Stimulated activated CD8-positive, alpha-beta memory T cell treated with anti-CD3 and anti-CD28 coated beads, Interleukin-7, amount 100 ng/mL, for 48 hours (primary cell): ENCODE measurements at places on chromosomes 5 and 9.

GRCh38 chr5:134151723-134152122 is 25.0 kb downstream of the SKP1 start:
- no peak for DNase-seq

DNA sequence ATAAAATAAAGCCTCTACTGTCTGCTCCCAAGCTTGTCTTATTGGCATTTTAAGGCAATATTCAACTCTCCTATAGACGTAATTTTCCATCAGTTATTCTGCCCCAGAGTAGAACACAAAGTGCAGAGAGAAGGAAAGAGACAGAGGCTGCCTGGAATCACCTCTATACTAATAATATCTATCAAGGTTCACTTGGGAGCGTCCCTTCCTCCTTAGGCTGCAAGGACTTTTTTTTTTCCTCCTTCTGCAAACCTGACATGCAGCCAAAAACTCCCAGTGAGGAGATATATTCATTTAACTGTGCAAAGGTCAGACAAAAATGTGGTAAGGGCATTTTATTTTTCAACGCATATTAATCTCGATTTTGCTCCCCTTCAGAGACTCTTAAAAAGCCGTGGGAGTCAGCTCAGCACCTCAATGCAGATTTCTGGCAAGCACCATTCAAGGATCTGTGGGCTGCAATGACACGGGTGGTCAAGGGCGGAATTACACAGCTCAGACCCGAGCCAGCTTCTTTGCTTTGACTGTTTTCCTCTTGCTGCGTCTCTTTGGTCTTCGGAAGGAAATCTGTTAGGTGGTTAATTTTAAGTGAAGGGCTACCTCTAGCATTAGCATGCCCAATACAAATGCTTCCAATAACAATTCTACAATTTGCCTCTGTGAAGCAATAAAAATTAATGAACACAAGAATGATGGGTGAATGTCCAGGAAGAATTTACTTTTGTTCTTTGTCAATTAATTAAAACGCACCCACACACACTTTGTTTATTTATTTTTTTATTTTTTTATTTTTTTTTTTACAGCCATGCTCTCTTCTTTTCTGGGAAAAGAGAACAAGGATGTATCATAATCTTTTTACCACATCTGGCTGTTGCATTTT is 587.7 kb upstream of the GRAMD2B start:
- DNase-seq = no peak

GRCh38 chr5:150166650-150167511 is at the start of gene CDX1:
CDX1 (plus strand) TSS chr5:150166778; CDS start chr5:150166877, 99 bp downstream.
- DNase-seq = no peak

GRCh38 chr5:75234251-75234650 is 2.4 kb downstream of the ANKRD31 start:
- no peak for DNase-seq

DNA sequence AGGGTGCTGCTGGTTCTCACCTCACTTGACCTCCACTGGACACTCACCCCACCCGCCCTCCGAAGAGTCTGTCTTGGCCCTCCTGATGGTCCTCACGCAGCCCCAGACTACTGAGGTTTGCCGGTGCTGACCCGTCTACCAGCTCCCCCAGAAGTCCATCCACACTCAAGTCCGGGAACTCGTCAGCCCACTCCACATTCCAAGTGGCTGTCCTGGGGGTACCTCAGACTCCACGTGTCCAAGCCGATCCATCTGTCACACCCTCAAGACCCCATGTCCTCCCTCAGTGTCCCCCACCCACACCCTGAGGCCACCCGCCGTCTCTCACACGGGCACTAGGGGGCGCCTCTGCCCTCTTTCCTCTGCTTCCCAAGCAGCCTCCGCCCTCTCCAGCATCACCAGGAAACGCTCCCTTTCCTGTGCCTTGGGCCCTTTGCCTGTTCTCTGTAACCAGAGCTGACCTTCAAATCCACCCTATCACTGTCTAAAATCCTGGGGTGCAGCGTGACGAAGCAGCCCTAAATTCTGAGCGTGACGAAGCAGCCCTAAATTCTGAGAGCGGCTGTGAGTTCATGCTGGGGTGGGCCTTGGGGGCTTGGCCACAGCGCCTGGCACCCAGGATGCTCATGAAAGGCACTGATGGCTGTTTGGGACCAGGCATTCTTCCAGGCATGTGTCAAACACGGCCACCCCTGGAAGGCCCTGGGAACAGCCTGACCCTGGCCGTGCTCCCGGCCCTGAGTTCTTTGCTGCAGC is 95.7 kb downstream of the KCNT1 start:
- peak; percentile 16 for DNase-seq

GRCh38 chr5:98299435-98299834 is 474.0 kb upstream of the RGMB start:
- no peak for DNase-seq

GRCh38 chr5:152551061-152551460 is 146.0 kb upstream of the NMUR2 start:
- no peak for DNase-seq

- DNase-seq = peak; percentile 57
These were observed 21.7 kb upstream of the FAT2 start for GRCh38 chr5:151612689-151613427.

GRCh38 chr5:116581910-116582309 is 7.3 kb upstream of the SEMA6A start:
- DNase-seq = no peak

DNA sequence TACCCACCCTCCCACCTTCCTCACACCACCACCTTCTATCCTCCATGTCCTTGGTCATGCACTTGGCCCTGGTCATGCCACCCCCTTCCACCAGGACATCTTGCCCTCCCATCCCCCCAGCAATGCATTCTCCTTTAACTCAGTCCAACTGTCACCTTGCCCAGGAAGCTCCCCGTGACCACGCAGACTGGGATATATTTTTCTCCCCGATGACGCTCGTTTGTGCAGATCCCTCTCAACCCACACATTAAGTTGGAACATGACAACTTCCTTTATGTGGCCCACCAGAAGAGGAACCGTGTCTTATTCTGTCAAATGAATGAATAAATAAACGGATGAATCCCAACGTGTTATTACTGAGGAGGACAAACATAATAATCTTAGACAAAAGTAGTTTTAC is 82.8 kb upstream of the TAS2R1 start:
- DNase-seq = no peak

DNA sequence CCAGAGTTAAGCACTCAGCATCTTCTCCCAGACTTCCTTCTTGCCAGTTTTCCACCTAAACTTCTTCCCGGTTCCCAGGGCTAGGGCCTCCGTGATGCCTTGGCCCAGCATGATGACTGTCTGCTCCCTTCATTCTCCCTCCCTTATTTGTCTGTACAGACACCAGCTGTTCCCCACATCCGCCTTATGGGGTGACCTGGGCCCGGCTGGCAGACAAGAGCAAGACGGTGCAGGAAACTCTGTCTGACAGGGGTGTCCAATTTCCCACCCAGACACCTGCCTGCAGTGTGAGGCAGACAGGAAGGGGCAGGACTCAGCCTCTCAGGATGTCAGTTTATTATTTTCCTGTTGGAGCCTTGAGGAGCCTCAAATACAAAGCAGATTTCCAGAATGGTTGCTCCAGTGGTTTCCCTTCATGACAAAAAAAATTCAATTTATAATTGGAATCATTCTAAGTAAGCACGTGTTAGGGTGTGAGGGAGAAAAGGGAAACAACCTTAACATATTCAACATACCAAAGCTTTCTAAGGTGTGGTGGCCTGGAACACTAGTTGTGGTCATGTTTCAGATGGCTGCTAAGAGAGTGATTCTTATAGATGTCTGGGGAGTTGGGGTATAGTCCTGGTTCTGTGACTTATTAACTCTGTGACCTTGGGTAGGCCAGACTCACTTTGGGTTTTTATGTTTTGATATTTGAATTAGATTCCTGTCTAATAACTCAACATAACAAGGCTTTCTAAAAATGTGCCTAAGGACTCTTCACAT is 234.5 kb downstream of the PAPPA start:
- no peak for DNase-seq

GRCh38 chr5:51376509-51376908 is 6.7 kb upstream of the ISL1 start:
- DNase-seq = no peak

- no peak for DNase-seq
These were observed 129.0 kb downstream of the APBA1 start for GRCh38 chr9:69542942-69543704.

- DNase-seq = no peak
These were observed 599.9 kb downstream of the CSNK1G3 start for GRCh38 chr5:124111886-124112285.

- no peak for DNase-seq
These were observed 23.7 kb downstream of the SLC6A7 start for GRCh38 chr5:150213530-150213929.

DNA sequence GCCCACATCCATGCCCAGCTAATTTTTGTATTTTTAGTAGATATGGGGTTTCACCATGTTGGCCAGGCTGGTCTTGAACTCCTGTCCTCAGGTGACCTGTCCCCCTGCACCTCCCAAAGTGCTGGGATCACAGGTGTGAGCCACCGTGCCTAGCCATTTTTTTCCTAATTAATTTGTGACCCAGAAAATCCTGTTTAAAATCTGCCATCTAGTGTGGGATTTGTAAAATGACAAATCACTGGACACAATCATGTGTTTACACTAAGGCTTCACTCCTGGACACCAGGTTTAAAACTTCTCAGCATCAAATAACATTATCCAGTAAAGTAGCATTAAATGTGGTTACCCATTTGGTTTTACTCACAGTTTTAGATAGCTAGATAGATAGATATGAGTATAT is 18.6 kb upstream of the KDM4C start:
- no peak for DNase-seq

DNA sequence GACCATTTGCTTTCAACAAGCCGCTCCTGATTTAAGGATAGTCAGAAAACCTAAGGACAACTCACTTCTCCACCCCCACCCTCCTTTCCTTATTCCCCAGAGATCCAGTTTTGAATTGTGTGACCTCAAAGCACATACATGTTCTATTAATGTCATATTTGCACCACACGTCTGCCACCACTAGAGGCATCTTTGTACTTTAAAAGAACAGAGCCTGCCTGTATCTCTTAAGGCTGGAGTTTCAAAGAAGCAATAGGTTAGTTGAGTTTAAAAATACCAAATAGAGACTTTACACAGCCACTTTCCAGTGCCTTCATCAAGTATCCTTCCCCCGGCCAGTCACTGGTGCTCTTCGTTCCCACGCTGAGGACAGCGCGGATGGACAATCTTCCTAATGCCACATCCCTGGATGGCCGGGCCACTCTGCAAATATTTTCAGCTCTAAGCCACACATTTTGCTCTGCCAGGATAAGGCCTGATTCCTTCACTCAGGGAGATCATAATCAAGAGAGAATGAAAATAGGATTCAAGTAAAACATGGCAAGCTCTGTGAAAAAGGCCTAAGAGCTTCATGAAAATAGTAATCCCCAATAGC is 146.3 kb downstream of the SNCAIP start:
- DNase-seq = no peak

- DNase-seq = no peak
These were observed 10.0 kb downstream of the ZSWIM6 start for GRCh38 chr5:61342071-61342501.

GRCh38 chr9:92353051-92353450 is 27.3 kb downstream of the CENPP start:
- no peak for DNase-seq

- no peak for DNase-seq
These were observed 5.4 kb downstream of the DMAC1 start for GRCh38 chr9:7794196-7794595.

GRCh38 chr5:109319351-109319750 is 90.4 kb downstream of the PJA2 start:
- no peak for DNase-seq

- DNase-seq = no peak
These were observed 2271.0 kb upstream of the C9orf72 start for GRCh38 chr9:29844251-29844650.

DNA sequence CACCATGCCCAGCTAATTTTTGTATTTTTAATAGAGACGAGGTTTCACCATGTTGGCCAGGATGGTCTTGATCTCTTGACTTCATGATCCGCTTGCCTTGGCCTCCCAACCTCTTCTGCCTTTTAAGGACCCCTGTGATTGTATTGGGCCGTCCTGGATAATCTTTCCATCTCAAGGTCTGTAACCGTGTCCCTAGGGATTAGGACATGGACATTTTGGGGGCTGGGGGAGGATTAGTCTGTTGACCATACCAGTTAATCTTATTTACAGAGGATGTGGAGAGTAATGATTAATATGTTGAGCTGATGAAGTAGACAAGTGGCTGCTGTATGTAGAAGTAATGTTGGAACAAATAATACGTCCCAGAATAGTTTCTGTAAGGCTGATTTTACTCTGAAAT is 23.1 kb downstream of the LNPEP start:
- DNase-seq = no peak

DNA sequence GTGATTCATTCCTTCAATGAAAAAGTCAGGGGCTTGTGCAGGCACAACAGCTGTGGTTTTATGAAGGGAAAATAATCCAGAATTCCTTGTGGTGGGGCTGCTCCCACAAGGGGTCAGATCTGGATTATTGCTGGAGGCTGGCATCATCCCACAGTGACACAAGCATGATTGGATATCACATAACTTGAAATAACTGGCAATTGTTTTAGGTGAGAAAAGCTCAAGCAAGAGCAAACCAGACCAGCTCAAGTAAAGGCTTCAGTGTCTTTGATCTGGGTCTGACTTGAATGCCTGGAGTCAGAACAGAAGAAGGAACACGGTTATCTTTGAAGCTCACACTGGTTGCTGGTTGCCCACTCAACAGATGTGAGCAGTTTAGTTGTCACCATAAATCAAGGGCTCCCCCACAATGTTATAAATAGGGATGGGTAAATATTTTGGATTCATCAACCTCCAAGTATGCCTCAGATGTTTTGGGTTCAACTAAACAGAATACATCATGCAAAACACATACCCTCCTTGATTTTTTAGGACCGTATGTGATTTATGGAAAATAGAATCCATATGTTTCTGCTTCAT is 3.1 kb upstream of the ZNF474 start:
- DNase-seq = no peak

DNA sequence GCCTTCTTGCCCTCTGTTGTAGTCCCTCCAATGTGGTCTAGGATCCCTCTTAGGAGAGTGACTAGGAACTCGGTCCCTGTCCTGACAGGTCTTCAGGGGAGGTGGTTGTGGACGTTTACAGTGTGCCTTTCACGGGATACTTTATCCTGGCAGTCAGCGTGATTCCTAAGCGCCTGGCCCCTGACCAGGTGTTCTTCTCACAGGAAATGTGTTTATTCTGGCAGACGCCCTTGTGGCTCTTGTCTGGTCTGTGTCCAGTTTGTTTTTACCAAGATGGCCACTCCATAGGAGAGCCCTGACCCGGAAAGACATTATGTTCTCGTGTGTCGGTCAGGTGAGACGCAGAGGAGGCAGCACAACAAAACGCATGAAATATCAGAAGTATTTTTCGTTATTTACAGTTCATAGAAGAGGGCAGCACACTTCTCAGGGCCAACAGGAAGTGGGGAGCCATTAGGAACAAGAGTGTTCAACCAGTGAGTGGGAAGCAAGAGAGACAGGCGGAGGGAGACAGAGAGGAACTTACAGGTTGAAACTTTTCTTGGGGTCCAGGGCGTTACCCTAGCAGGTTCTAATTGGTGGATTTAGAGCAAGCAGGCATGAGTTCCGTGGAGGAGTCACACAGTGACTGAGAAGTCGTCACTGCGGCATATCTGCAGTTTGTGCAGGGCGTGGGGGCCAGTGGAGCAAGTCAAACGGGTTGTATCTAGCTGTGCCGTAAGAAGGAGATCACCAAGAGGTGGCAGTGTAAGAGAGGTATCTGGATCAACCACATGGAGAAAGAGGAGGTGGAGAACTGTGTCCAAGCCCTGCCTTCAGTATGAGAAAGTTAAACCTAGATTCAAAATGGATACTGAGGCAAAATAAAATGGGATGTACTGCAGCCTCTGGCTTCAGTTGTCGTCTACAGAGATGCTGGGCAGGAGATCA is 412.9 kb downstream of the ZSWIM6 start:
- no peak for DNase-seq

GRCh38 chr9:21591221-21592062 is 109.3 kb upstream of the IFNE start:
- peak; percentile 65 for DNase-seq

GRCh38 chr9:76927540-76928240 is 21.8 kb upstream of the PRUNE2 start:
- no peak for DNase-seq
